ENCODE measurements at places on chromosomes 1 and 21.
A peak's percentile ranks its signal among the peaks of the same experiment; 100 is the strongest.

DNA sequence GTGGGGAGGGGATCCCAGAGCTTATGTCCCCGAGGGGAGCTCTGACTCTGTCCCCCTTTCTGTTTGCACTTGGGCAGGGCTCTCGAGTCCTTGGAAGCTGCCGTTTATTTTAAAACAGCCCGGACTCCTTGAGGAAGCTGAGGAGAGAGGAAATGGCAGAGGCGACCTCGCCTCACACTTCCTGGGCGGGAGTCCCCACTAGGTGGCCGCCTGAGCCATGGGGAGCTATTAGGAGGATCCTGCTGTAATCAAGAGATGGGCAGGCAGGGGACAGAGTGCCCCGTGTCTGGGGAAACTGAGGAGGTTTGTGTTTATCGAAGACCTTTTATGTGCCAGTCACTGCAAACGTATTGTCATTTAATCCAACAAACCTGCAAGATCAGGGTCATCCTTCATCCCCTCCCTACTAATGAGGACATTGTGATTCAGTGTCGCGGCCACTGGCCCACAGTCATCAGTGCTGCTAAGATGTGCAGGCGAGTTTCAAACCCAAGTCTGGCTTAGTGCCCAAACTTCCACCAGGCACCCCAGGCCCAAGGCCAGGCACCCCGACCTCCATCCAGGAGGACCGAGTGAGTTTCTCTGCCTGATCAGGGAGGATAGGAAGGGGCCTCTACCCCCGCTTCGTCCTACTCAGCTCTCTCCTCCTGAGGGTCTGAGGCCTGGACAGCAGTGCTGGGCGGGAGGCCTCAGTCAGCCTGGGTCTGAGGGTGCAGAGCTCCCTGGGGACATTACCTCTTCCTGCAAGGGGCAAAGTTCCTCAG lies 316.9 kb upstream of the VAMP3 start:
- DNase-seq: no peak

GRCh38 chr21:31394309-31394708 lies 50.2 kb upstream of the TIAM1 start:
- DNase-seq: no peak

DNA sequence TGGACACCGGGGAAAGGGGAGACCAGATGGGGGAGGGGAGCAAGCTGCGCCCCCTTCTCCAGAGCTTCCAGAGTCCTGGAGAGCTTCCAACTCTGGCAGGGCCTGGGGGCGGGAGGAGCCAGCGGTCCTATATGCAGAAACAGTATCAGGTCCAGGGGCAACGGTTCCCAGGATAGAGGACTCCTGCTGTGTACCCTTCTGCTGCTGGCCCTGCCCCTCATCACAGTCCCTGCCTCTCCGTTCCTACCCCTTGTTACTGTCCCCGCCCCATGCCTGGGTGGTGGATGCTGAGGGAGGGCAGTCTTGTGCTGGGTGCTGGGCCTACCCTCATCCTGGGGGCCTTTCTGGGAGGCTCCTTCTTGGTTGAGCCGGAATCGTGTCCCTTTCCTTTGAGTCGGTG lies 19.2 kb upstream of the PEX10 start:
- no peak for DNase-seq

DNA sequence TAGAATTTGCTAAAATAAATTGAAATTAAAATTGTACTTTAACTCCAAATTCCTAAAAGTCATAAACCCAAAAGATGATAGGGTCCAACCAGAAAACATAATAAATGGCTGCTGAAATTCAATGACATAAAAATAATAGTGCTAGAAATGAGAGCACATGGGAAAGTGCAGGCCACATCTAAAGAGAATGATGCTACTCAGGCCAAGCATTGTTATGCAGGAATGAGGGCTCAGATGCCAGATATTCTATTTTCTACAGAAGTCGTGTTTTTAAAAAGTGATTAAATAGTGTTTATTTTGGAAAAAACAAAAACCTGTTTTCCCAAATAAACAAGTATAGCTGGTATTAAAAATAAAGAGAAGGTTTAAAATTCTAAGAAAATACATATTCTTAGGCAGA lies 234.4 kb downstream of the KCNT2 start:
- no peak for DNase-seq

DNA sequence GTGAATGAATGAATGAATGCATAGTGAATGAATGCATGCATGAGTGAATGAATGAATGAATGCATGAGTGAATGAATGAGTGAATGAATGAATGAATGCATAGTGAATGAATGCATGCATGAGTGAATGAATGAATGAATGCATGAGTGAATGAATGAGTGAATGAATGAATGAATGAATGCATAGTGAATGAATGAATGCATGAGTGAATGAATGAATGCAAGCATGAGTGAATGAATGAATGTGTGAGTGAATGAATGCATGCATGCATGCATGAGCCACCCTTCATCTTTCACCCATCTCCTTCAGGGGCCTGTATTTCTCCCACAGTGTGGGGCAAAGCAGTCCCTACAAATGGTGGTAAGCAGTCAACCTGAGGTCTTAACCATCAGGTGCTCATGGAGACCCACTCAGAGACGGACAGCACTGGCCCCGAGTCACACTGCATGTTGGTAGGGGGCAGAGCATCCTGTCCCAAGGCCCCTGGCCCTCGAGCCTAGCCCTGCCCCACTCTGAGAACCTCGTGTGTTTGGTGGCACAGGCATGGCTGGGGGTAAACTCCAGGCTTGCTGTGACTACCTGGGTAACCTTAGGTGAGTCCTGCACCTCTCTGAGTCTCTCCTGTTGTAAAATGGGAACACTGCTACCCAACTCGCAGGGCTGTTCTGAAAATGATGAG lies 28.0 kb upstream of the PAX7 start:
- DNase-seq: no peak

- no peak for DNase-seq
Measured at GRCh38 chr1:202283379-202283844, 58.3 kb downstream of the UBE2T start.

- DNase-seq: no peak
Measured at GRCh38 chr1:17274186-17275170, 25.6 kb downstream of the PADI3 start.

- no peak for DNase-seq
Measured at GRCh38 chr1:154839691-154840090, 30.4 kb downstream of the KCNN3 start.

- DNase-seq: no peak
Measured at GRCh38 chr1:243549108-243549507, 293.3 kb downstream of the SDCCAG8 start.

GRCh38 chr1:213281640-213282301 lies 230.7 kb downstream of the RPS6KC1 start:
- DNase-seq: no peak

GRCh38 chr1:200992382-200993048 lies 31.0 kb downstream of the KIF21B start:
- DNase-seq: peak; percentile 40

DNA sequence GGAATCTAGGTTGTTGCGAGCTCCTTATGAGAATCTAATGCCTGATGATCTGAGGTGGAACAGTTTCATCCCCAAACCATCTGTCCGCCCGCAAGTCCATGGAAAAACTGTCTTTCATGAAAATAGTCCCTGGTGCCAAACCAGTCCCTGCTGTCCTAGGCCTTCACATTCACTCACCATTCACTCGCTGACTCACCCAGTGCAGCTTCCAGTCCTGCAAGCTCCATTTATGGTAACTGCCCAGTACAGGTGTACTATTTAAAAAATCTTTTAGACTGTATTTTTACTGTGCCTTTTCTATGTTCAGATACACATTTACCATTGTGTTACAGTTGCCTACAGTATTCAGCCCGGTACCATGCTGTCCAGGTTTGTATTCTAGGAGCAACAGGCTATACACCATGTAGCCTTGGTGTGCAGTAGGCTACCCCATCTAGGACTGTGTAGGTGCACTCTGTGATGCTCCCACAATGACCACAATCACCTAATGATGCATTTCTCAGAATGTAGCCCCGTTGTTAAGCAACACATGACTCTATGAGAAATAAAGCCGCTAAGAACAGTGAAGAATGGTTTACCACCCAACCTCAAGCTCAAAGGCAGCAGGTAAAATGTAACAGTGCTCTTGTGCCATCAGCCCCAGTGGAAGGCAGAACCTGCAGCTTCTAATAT lies 2.4 kb downstream of the ECHDC2 start:
- DNase-seq: no peak

- DNase-seq: no peak
Measured at GRCh38 chr1:48671578-48671977, 105.1 kb downstream of the BEND5 start.

DNA sequence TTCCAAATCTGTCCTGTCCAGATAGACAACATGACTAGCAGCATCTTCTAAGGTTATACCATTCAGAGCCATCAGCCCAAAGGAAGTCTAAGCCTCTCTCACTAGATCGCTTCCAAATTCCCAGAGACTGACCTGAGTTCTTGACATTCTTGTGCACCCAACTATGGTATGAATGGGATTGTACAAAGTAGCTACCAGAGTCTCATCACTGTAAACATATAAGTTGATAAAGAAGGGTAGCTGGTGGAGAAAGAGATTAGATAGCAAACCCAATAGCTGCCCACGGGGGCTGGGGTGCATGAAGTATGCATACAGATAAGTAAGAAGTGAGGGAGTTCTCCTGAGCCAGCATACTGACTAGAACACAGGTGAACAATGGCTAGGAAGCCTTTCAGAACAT lies 180.0 kb downstream of the PLPP3 start:
- no peak for DNase-seq

- no peak for DNase-seq
Measured at GRCh38 chr1:69315823-69316222, 251.9 kb upstream of the LRRC7 start.

DNA sequence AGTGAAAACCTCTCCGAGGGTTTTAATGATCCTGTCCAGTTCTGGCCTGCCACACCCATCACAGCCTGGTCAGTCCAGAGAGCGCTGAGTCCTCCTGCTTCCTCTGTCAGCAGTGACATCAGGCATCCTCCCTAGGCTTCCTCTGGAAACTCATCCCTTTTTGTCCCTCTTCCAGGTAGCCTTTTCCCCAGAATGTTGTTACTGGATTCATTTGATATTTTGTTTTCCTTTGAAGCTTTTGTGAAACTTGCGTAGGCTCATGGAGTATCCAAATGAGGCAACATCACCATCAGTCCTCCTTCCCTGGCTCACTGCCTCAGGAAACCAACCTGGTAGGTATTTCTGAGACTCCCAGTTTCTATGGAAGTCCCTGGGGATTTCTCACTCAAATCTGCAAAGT lies 27.0 kb upstream of the IGSF3 start:
- DNase-seq: no peak

GRCh38 chr1:36320767-36321118 lies 2.7 kb downstream of the EVA1B start:
- no peak for DNase-seq

GRCh38 chr21:32308696-32309095 lies 10.0 kb downstream of the MRAP start:
- no peak for DNase-seq

DNA sequence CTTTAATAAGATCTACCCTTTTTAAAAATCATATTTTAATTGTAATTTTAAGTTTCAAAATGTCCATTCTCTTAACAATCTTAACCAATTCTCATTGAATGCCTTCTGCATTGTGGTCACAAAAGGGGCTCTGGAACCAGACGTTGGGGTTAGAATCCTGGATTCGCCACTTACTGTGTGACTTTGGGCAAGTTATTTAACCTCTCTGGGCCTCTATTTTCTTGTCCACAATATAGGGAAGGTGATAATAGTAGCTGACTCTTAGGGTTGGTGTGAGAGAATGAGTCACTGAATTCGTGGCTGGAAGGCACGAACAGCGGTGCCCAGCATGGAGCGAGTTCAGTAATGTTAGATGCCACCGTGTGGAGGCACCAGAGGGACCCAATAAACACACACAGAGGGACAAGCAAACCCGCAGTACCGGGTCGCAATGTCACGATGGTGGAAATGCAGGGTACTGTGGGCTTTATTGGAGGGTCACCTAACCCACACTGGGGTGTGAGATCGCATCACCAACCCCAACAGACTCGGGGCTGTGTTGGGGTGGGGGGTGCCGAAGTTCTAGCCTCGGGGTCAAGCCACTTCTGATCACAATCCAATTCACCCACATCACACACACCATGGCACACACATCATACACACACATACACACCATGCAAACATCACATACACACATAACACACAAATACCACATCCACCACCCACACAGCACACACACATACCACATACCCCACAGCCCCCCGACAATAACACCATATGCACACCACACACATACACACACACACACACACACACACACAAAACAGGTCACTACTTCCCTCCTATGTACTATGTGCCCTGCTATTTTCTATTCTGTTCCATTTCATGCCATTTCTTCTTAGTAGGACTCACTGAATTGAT lies 27.0 kb upstream of the IFNAR2 start:
- no peak for DNase-seq

GRCh38 chr1:188023206-188023605 lies 1194.5 kb downstream of the PLA2G4A start:
- DNase-seq: no peak

GRCh38 chr21:45572231-45572630 lies 30.0 kb upstream of the SLC19A1 start:
- DNase-seq: no peak

DNA sequence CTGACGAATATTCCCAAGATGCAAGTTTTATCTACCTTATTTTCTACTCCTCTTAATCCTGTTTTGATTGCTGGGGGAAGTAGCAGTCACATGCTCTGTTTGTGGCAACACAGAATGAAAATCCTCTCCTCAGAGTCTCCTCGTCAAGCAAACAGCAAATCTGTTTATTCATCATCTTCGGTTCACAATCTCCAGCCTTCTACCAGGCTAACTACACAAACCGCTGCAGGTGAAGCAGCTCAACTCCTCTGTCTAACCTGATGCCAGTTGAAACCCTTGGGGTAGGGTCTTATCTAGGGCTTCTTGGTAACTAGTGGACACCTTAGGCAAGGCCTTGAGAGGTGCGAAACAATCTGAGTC lies 91.0 kb downstream of the SIPA1L2 start:
- no peak for DNase-seq

DNA sequence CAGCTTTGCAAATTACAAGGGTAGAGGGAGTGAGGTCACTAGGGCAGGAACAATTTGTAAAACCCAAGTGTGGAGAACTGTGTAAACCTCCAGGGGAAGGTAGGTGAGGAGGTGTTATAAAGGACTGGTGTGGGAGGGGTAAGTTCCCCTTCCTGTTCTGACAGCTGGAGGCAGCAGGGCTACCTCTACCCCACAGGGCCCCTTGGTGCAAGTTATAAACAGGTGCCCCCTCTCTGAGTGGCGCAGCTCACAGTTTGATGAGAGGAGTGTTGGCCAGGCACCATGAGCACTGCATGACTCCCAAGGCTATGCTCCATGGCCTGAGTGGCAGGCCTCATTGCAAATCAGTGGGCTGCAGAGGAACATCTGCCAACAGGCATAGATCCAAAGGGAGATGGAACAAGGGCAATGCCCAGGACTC lies 41.0 kb downstream of the MFSD2A start:
- DNase-seq: no peak

DNA sequence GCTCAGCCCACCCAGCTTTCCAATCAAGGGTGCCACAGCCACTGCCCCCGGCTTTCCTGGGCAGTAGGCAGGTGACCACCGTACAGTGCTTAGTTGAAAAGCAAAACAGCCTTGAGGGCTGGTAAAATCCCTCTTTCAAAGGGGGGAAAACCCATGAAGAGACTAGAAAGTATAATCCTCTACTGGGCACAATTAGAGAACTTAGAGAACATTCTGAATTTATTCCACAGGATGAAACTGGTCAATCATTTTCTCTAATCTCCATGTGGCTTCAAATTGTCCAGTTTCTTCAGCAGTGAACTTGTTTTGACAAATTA lies 15.3 kb upstream of the LRRC47 start:
- no peak for DNase-seq

Measured in NCI-H2081 treated with DMSO at 0.1 percent for 48 hours (cell line).